DMS 273 treated with DMSO at 0.1 percent for 48 hours (cell line): ENCODE measurements at places on chromosomes 13 and 19.

DNA sequence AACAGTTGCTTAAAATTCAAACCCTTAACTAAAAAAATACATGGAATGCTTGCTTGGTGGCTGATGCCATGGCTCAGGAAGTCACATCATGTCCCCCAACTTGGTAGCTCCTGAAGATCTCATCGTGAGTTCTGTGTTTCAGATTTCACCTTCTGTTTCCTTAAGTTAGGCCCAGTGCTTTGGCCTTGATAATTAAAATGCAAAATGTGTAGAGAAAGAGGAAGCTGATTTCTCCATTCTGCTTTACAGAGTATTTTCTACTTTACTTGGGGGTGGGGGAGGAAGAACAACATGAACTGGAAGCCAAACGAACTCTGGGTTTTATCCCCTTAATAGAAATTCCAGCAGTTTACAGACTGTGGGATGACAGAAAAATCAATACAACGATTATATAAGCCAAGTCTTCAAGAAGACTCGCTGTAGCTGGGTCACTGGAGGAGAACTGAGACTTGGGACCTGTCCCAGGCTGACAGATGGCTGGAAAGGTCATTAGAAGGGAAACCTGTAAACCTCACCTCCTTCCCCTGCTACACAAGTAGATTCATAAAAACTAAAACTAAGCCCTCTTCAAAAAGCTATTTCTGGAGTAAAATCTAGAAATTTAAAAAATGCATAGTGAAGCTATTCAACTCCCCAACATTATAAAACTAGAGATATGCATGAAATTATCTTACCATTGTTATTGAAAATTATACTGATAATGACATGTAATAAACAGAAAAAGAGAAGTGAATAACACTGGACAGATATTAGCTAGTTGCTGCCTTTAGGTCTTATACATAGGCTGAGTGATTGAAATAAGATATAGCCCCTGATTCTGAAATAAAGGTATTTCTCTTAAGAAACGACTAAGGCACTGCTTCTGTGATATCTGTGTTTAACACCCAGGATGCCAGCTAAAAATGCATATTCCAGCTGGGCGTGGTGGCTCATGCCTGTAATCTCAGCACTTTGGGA, 22.1 kb upstream of the GGACT start:
- DNase-seq, result no peak

DNA sequence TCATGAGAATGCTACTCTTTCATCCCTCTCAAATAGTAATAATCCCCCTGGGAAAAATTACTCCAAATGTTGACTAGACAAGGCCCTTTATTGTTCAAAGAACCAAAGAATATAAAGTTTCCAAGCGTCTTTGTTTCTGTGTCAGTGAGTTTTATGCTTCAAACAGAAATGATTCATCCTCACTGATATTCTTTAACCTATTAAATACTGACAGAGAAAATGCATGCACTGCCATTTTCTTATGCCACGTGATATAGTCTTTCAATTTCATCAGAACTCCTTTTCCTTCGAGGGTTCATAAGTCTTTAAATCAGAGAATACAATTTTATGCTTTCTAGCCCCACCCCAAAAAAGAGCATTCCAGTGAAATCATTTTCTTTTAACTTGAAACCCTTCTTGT, 211.6 kb downstream of the SHISA2 start:
- DNase-seq, result no peak

- DNase-seq, result no peak
These were observed 41.7 kb upstream of the TFDP1 start for GRCh38 chr13:113542751-113543424.

DNA sequence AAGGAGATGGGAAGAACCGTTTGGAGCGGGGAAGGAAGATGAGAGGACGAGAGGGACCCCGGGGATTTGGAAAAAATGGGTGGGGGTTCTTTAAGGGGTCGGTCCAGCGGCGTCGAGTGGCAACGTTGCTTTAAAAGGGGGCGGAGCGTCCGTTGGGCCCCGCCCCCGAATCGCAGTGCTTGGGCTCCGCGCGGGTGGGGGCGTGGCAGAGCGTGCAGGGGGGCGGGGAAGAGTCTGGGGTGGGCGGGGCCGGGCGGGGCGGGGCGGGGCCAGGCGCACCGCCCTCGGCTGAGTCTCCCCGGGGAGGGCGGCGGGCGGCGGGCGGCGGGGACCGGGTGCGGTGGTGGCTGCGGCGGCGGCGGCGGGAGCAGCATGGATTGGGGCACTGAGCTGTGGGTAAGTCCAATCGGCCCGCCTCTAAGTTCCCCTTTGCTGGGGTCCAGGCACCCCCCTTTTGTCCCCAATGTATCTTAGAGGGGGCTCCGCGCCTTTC, at the start of gene TRIP10:
TRIP10 (plus strand) TSS at position 291 of the 493 bp plus-strand sequence; CDS start at position 373, 82 bp downstream.
- DNase-seq, result no peak

GRCh38 chr19:49244256-49244655, 80.7 kb downstream of the SLC6A16 start:
- DNase-seq, result no peak
